Stimulated activated CD4-positive, alpha-beta T cell treated with anti-CD3 and anti-CD28 coated beads, Interleukin-12 subunit alpha, Interleukin-12 subunit beta, amount 100 ng/mL, for 48 hours (primary cell): ENCODE measurements at places on chromosomes 13 and 19.

GRCh38 chr19:18339723-18340122 is 675 bp upstream of the PGPEP1 start:
- DNase-seq: no peak

GRCh38 chr19:2804156-2805004 is 15.3 kb upstream of the ZNF554 start:
- DNase-seq: no peak

GRCh38 chr19:19630426-19630825 is 2.4 kb upstream of the LPAR2 start:
- no peak for DNase-seq

DNA sequence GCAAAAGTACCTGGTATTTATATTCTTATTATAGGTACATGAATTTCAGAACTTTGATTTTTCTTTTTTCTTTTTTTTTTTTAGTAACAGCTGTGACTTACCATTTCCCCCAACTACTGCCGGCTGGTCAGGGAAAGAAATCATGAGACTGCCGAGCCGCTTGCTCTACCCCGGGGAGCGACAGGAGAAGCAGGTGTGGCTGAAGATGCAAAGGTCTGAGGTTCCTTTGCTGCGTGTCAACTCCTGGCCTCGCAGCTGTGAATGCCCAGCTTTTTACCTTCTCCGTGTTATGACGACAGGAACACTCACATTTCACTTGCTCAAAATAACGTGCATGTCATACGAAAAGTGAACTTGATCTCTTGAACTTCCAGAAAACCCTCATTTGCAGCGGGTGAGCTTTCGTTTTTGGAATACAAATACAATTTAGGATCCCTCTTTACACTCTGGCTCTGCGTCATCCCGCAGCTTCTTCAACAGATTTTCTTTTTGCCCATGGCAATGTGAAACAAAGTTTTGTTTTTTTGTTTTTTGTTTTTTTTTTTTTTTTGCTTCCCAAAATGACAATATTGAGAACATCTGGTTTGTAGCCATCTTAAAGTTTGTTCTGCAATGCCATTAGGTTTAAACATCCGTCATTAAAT is 117.9 kb downstream of the EFNB2 start:
- no peak for DNase-seq

GRCh38 chr13:40664350-40665125 is 1.9 kb downstream of the FOXO1 start:
- no peak for DNase-seq

- no peak for DNase-seq
Measured at GRCh38 chr19:29752450-29753025, 37.5 kb upstream of the C19orf12 start.

DNA sequence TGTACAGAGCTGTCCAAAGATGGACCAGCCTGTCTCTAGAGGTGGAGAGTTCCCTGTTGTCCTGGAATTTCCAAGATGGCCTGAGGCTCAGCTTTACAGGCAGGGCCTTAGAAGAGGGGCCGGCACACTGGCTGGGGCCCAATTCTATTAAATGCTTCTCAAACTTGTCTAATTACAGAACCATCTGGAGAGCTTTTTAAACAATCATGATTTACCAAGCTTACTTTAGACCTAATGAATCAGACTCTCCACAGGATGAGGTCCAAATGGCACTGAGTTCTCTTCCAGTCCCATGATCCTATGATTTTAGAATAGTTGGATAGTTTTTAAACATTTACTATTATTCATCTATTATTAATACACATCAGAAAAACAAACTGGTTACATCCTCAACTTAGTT is 123.5 kb downstream of the DNAJC3 start:
- DNase-seq: no peak

- no peak for DNase-seq
Measured at GRCh38 chr13:20513466-20513995, 12.1 kb downstream of the CRYL1 start.

DNA sequence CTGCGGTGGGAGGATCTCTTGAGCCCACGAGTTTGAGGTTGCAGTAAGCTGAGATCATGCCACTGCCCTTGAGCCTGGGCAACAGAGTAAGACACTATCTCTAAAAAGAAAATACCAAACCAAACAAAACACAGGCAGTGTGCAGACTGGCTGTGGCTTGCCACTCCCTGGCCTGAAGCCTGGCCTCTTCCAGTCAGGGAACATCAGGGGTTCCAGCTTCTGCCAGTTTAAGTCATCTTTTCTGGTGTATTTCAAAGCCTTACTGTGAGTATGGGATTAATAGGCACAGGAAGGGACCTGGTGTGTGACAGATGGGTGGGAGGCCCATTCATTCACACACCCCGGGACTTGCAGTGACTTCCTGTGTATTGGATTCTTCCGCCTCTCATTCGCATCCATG is 27.0 kb upstream of the F2RL3 start:
- DNase-seq: no peak

GRCh38 chr19:2154587-2155075 is 3.3 kb upstream of the AP3D1 start:
- DNase-seq: no peak
